Occipital lobe (tissue), 3 donors: ENCODE measurements at places on chromosomes 7 and 10. TPM values are rescaled to one million over a fixed set of nuclear protein-coding genes. Genes with fewer than 3 reads are reported as not detected.

The RADIL gene
- 2.3 TPM for total RNA-seq

DNA sequence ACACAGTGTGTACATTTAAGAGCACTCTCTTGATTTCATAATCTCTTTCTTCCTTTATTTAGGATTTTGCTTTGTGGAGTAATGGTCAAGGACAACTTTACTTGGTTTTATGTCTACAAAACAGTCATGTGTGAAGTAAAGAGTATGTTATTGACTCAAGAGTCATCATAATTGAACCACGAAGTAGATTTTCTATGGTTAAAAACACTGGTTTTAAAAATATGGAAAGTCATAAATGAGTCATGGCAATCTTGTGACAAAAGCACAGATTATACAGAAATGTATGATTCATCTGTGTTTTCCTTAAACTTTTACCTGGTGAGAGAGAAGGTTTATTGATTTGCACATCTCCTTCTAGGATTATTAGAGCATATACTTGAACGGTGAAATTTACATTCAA lies 969.7 kb downstream of the GATA3 start:
- no peak for DNase-seq

The SLC29A4 gene
- total RNA-seq: 16.1 TPM

DNA sequence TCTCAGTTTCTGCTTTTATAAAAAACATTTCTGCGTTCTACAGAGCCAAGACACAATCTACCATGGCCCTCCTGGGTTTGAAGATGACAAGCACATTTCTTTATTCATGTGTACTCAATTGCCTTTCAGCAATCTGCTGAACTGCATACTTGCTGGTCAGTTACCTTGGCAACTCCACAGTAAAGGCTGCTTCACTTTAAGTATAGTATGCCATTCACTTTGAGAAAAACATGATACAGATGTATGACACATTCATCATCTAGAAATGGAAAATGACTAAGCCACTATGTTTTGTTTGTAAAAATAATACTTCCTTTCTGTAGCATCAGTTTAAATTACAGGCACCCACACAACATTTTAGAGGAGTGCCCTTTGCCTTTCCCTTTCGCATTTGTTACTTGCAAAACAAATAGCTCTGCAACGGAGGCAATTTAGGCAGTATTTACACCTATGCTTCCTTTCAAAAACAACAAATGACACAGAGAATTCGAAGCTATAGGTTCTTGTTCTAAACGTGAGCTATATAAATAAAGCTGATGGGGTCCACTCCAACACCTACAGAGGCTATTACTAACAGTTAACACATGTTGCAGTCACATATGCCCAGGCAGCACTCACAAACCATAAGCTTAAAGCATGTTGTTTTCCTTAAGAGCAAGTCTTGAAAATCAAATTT lies 23.5 kb downstream of the SGCE start:
- DNase-seq: no peak

The BUB3 gene
- 112 TPM for total RNA-seq

The PLAU gene
- total RNA-seq: 0.94 TPM

The RALA gene
- total RNA-seq: 39.3 TPM

GRCh38 chr7:71343892-71344291 lies 211.9 kb downstream of the GALNT17 start:
- DNase-seq: no peak

DNA sequence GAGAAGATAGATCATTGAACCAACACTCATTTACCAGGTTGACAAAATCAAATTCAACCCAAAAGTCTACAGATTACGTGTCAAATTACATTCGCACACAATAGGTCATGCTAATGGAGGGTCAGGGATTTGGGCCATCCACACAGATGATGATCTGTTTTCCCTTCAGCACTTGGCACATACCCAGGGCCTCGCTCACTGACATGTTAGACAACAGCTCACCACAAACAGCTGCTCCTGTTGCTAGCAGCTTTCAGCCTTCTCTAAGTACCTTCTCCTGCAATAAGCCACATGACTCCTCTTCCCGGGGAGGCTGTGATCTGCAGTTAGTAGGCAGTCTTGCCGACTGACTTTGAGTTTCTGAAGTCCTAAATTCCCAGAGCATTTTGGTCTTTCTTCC lies 18.4 kb downstream of the NKX2-3 start:
- no peak for DNase-seq

- no peak for DNase-seq
Measured at GRCh38 chr7:147775516-147776284, 814.9 kb upstream of the C7orf33 start.

GRCh38 chr10:61061923-61062504 lies 118.0 kb upstream of the RHOBTB1 start:
- DNase-seq: no peak
